ENCODE measurements at places on chromosomes 7 and 10.

DNA sequence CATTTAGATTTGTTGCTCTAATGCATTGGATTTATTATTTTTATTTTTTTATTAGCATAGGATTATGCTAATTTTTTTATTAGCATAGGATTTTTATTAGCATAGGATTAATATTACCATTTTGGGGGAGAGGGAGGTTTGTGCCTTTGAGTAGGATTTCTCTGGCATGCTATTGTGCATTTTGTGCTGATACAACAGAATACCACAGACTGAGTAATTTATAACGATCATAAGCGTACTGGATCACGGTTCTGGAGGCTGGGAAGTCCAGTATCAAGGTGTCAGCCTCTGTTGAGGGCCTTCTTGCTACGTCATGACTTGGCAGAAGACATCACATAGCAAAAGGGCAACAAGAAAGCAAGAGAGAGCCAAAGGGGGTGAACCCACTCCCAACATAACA, 187.5 kb downstream of the XPNPEP1 start:
- no peak for DNase-seq

- no peak for DNase-seq
Measured at GRCh38 chr7:84237533-84238173, 43.1 kb upstream of the SEMA3A start.

- no peak for DNase-seq
Measured at GRCh38 chr7:98209166-98209920, 1.9 kb upstream of the BHLHA15 start.

DNA sequence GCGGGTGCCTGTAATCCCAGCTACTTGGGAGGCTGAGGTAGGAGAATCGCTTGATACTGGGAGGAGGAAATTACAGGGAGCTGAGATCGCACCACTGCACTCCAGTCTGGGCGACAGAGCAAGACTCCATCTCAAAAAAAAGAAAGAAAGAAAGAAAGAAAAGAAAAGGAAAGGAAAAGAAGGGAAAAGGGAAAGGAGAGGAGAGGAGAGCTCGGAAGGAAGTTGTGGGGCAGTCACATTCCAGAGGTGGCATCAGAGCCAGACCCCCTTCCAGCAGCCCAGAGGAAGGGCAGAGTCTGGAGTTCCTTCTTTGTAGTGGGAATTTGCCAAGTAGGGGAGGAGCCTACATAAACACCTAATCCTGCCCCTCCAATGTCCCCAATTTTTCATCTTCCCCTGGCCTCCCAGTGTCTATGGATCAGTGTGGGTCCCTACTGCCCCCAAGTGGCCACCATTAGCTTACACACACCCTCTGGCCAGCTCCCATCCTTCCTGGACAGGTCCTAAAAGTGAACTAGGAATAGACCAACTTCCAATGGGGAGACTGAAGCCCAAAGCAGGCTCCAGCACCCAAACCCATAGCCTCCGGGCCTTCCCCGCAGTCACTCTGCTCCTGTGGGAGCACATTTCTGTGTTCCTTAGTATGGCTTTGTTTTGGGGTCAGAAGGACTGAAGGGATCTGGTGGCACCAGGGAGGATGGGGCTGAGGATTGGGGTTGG, 39.6 kb upstream of the HSPB1 start:
- peak; percentile 56 for DNase-seq

GRCh38 chr10:16964576-16965343, 147.5 kb upstream of the RSU1 start:
- no peak for DNase-seq

- DNase-seq = no peak
Measured at GRCh38 chr10:32091046-32091445, 34.8 kb upstream of the KIF5B start.

DNA sequence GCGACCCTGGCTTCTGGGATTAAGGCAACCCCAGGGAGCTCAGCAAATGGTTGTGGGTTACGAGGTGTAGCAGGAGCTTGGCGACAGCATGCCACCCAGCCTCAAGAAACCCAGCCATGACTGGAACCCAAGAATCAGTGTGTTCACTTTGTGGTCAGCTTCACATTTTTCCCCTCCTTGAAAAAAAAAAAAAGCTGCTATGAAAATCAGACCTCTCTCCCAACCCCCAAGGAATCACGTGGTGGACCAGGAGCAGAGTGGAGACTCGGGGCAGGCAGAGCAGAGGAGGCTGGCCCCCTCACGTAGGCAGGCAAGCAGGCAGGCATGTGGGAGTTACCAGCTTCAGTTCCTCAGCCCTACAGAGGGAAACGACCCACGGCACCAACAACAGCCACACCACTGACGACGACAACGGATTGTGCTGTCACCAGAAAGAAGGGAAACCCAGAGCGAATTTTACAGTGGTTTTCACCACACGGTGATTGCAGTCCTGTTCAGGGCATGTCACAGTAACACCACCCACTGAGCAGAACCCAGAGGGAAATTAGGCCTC, 203.4 kb downstream of the SLC25A13 start:
- no peak for DNase-seq

GRCh38 chr10:125584954-125585353, 98.0 kb downstream of the TEX36 start:
- no peak for DNase-seq

GRCh38 chr7:155883491-155884224, 71.4 kb upstream of the SHH start:
- no peak for DNase-seq

DNA sequence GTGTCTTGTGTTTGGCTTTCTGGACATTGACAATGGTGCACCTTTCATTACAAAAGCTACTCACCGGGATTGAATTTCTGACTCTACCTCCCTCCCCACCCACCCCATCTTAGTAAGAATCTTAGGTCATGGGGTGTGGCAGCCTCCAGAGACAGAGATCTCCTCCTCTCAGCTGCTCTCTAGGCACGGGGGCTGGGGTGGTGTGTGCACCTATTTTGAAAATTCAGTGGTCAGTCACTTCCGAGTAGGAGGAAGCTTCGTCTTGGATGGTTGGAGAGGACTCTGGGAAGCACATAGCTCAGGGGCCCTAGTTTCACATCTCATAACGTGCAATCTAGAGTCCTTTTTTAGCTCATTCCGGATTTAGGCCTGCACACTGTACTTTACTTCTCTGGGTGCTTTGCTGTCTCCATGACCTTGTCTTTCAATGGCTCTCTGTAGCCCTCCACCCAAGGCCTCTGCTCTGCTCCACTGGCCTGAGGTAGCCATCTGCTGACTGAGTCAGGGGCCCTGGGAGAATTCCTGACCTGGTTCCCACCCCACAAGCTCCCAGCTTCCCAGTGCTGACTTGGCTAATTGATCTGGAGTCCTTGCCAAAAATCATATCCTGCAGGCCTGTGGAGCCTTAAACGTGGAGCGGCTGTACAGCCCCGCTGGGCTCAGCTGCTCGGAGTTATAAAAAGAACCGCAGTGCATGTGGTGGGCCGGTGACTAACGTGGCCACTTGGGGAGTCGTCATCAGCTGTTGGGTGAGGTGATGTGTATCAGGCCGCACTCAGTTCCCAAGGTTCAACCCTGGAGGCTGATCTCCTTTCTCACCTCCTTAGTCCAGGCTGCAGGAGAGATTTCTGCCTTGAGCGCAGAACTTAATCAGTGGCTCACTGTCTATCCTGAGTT, 19.3 kb upstream of the ADAMTS14 start:
- DNase-seq = no peak

- no peak for DNase-seq
Measured at GRCh38 chr10:26781797-26782196, 79.0 kb downstream of the ABI1 start.

DNA sequence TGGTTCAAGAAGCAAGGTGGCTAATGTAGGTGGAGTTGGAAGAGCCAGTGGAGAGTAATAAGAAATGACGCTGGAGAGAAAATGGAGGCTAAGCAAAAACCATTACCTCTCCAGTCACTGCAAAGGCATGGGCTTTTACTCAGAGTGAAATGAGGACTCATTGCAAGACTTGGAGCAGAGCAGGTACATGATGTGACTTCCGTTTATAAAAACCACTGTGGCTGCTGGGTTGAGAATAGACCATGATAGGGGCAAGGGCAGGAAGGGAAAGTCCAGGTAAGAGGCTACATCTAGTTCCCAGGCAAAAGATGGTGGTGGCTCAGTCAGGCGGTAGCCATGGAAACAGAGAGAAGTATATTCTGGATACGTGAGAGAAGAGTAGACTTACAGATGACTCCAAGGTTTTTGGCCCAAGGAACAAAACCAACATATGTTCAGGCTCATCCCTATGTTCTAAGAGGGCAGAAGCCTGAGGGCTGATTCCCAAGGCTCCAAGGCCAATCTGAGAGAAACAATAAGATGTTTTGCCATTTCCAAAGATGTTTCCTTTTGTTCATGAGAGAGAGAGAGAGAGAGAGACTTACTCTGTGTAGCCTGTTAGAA, 21.5 kb upstream of the PDE1C start:
- DNase-seq = no peak

GRCh38 chr7:142098004-142098403, 13.5 kb upstream of the MGAM2 start:
- DNase-seq = no peak

DNA sequence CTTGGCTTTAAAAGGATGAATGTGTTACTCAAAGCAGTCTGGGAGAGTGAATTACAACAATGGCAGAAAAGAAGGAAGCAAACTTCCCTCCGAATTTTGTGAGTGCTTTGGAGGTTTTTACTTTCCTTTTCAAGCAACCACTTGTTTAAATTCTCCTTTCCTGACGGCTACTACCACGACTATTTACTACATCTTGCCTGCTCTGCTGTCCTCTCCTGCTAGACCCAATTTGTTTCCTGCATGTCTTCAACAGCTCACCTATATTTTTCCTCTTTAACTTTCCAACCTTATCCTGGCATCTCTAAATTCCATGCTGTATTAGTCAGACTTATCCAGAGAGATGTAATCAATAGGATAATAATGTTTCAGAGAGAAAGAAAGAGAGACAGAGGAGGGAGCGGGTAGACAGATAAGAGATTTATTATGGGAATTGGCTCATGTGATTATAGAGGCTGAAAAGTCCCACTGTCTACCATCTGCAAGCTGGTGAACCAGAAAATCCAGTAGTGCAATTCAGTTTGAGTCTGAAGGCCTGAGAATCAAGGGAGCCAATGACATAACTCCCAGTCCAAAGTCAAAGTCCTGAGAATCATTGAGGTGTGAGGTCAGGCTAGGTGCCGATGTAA, 42.8 kb upstream of the SLC13A1 start:
- DNase-seq = no peak

DNA sequence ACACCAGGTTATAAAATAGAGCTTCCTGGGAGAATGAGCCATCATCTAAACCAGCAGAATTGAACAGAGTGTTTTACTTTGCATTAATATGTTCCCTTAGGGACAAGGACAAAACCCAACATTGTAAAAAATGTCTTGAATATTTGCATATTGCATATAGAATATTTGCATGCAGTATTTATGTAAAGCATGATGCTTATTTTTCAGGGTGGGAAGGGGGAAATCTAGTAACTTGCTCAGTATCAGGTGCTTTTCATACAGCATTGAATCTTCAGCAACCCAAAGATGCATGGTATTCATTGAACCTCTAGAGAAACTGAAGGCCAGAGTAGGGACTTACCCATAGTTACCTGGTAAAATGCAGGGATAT, 409.2 kb upstream of the ZMIZ1 start:
- DNase-seq = no peak

- DNase-seq = no peak
Measured at GRCh38 chr10:73889014-73889413, 14.7 kb upstream of the CAMK2G start.

DNA sequence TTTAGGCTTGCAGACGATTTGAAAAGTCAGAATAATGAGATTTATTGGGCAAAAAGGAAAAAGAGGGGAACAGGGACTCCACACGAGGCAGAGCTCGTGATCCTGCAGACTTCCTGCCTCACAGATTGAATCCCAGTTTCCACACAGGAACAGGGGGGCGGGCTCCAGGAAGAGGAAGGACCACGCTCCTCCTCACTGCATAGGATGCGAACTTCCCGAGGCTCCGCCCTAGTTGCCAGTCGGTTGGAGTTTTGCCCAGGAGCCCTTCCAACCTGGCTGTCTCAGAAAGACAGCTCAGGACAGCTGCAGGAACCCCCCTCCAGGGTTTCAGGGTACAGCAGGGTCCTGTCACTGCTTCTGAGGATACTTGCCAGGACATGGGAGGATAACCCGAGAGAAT, 488.3 kb upstream of the ADARB2 start:
- no peak for DNase-seq

DNA sequence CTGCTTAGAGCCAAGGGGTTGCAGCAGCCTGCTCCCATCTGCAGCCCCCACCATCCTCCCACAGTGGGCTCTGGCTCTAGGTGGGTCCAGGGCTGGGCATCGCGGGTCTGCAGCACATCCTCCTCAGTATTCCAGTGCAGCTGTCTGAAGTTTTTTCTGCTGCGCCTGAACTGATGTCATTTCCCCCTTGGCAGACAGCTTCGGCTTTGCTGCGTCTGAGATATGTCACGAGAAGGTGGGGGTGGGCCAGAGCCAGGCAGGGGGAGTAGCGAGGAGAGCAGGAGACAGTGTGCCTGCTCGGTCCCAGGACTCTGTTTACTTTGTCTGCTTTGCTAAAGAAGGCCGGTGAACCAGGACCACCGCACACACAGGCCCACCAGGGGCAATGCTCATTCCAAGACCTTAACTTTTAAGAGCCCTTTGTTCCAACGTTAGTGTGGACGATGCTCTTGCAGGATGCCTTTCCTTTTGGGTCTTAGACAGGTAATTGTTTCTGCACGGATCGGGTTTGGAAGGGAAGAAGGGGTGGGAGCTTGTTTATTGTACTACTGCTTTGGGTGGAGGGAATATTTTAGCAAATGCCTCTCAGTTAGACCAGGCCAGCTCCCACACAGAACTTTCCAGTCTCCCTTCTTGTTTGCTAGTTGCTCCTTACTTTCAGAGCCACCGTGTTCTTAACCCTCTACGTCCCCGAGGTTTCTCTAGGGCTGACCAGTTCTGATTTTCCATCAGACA, 32.4 kb downstream of the WBP1L start:
- peak; percentile 21 for DNase-seq

GRCh38 chr10:70270952-70271351, 12.9 kb downstream of the NPFFR1 start:
- no peak for DNase-seq

DNA sequence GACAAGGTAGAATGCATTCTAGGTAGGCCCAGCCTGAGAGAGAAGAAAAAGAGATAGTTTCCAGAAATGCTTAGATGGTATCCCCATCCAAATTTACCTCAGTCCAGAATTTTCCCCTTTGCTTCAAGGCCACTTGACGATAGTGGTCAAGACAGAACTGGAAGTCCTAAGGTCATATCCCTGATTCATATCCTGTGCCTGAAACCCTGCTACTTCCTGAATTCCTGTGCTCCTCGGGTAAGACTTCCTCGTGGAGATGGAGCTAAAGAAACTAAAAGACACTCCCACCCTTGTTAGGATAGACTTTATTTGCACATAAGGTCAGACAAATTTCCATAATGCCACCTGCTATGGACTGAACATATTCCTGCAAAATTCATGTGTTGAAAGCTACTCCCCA, 175.9 kb downstream of the EVX1 start:
- no peak for DNase-seq
